Right atrium auricular region (tissue), 2 donors: ENCODE measurements at places on chromosomes 1 and 21.

GRCh38 chr1:116458695-116459094 is 85.7 kb downstream of the ATP1A1 start:
- DNase-seq = no peak

DNA sequence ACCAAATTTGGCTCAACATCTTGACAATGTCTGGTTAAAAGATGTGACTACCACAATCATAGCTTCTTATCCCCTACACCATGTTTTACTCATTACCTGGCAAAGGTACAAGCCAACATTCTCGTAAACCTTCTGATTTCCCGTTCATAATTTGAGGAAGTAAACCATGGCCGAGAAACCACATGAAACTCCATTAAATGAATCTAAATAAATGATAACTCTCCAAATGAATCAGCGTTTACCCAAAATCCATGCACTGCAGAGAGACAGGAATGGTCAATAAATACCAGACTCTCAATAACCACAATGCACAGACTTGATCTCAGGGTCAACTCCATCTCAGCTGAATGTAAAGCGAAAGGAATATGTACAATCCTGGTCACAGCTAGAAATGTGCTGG is 125.2 kb downstream of the TYW3 start:
- no peak for DNase-seq

DNA sequence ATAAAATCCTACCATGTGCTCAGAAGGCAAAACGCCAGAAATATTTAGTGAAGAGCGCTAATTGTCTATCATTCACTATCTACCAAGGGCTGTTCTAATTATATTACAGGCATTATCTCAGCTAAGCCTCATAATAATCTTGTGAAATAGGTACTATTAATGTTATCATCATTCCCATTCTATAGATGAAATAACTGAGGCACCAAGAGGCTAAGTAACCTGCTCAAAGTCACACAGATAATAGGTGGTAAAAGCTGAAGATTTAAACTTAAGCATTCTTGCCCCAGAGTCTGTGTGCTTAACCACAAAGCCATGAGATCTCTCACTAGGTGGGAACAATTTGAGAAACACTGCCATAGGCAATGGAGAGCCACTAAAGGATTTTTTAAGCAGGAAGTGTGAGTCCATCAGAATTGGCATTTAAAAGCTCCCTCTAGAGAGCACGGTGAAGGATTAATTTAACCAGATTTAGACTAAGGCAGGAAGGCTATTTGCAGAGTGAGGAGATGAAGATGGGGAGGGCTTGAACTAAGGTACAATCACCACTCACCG is 1.7 kb upstream of the SMAP2 start:
- no peak for DNase-seq

- DNase-seq = no peak
Observed at GRCh38 chr1:21499283-21499950, 9.8 kb upstream of the ALPL start.

GRCh38 chr1:84001501-84001900 is 2.6 kb upstream of the TTLL7 start:
- no peak for DNase-seq

DNA sequence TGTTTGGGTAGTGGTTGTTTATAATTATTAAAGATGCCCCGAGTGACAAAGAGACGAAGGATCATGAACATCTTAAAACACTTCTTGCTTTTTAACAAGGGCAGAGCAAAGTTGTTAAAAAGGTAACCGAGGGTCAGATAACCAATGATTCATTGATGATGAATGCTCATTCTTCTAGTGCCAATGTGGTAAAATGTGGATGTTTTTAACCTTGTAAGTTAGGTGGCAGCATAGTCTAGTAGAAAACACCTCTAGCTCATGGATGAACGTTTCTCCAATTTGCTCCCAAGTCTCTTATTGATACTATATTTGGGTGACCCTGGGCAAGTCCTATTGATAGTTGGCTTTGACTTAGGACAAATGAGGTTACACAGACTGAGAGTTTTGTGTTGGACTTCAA is 167.9 kb downstream of the KIF26B start:
- DNase-seq = no peak

DNA sequence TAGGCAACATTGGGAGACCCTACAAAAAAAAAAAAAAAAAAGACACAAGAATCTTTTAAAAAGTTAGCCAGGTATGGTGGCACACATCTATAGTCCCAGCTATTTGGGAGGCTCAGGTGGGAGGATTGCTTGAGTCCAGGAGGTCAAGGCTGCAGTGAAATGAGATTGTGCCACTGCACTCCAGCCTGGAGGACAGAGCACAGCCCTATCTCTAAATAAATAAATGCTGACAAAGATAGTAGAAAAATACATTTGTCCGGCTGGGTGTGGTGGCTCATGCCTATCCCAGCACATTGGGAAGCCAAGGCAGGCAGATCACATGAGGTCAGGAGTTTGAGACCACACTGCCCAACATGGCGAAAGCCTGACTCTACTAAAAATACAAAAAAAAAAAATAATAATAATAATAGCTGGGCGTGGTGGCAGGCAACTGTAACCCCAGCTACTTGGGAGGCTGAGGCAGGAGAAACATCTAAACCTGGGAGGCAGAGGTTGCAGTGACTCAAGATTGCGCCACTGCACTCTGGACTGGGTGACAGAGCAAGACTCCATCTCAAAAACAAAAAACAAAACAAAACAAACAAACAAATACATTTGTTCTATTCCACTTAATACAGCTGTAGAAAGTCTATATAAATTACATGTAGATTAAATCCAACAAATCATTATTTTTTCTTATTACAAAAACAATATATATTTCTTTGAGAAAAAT is 48.5 kb downstream of the PHACTR4 start:
- DNase-seq = no peak

DNA sequence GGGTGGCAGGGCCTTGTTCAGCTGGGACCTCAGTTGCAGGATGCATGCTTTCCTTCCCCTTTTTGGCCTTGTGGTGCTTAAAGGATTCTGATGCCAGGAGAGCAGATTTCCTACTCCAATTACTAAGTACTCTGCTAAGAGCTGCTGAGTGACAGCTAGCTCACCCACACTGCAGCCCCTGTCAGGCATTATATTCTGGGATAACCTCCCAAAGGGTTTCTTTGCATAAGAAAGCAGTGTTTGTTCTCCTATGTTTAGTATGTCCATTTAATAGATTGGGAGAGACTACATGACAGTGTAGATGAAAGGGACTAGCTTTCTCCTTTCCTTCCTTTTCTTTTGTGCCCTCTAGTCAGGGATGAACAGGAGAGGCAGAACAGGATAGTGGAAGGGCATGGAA is 100.7 kb downstream of the FAM78B start:
- DNase-seq = no peak

DNA sequence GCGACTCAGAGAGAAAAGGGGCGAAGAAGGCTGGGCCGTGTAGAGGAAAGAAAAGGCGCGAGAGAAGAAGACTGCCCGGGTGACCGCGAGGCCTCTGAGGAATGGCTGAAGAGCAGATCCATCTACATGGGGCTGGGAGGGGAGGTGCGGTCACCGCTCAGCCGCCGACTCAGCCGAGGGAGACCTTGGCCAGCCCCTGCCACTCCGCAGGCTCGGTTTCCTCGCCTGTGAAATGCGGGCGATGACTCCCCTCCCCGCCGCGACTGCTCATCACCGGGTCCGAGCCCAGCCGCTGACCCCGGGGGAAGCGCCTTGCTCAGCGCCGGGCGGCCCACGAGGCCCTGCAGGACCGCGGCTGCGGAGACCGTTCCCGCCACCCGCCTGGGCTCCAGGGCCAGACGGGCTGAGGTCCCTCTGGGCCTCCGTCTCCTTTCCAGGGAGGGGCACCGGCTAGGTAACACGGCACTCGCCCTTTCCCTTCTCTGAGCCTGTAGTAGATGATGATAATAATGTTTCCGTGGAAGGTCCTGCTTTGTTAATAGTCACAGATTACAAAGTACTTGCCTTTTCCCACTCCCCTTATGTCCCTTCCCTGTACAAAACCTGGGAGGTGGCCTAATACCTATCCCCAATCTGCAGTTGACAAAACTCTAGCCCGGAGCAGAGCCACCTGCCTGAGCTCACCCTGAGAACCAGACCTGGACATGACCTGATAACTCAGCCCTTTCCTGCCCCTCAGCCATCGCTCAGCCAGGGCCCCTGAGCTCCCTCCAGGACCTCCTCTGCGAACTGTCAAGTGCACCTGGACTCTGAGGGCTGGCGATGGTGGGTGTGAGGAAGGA is 1.6 kb upstream of the BSND start:
- DNase-seq = no peak

DNA sequence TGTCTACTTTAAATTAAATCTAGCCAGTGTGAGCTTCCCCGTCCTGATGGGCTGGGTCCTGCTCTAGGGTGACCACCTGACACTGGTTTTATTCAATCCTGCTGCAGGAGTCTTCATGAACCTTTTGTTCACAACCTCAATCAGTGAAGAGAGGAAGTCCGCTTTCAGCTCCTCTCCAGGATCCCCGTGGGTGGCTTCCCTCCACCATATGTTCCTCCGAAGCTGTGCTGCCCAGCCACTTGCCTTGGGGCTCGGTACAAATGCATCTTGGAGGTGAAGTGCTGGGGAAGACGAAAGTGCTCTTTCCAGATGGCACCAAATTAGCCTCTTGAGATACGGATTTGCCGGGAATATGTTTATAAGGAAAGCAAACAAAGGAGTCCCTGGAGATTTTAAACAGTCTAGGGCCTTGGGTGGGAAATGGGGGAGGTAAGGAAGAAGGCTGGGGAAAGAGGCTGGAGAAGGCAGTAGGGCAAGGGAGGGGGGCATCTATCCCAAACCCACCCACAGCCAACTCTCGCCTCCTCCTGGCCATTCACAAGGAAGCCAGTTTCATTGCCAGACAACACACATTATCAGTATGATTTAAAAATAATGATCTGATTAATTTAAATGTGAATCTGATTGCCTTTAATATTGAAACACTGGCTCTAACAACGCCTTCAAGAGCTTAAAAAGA is 430.8 kb downstream of the DISC1 start:
- DNase-seq = no peak

DNA sequence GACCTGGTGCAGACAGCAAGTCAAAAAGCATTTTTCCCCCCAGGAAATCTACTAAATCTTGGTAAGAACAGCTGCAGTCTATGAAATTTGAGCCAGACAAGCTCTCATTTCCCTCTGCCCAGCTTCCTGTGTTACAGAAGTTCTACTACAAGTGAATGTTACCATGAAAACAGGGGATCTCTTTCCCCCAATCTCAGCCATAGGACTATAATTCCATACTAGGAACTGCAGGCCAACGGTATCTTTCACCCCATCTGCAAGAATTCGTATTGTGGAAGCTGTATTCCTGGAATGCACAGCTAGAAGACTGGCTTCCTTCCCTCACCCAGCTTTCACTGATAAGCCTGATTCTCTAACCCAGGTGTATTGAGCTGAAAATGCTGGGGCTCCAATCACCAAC is 1655.4 kb downstream of the BRINP3 start:
- DNase-seq = no peak

- no peak for DNase-seq
Observed at GRCh38 chr1:183571678-183572268, 18.5 kb downstream of the NCF2 start.

GRCh38 chr1:3393987-3394920 is 60.2 kb upstream of the ARHGEF16 start:
- no peak for DNase-seq

- DNase-seq = no peak
Observed at GRCh38 chr1:167541003-167541402, 12.6 kb downstream of the CREG1 start.

- DNase-seq = no peak
Observed at GRCh38 chr1:20361805-20362381, 71.2 kb downstream of the VWA5B1 start.

GRCh38 chr1:35717911-35718476 is 690 bp downstream of the C1orf216 start:
- DNase-seq = peak; percentile 74

DNA sequence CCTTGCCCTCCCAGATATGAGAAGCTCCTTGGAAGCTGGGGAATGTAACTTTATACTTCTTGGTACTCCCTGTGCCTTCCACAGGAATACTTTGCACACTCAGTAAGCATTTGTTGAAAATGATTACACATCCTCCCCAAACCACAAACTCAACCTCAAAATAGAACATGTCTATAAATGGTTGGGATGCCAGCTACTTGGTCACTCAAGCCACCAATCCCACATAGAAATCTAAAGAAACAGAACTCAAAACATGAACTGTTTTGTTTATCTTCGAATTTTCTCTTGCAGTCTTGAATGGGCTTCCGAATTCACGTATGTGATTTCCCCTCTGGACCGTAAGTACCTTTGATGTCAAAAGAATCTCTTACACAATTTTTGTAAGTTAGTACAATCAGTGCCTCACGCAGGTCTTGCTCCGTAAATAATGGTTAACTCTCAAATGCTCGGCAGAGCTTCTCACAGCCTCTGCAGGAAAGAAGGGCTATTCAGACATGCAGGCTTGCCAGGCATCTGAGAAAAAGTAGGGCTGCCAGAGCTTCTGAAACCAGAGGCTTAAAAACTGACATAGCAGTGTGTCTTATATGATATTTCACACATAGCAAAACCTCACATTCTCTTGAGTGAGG is 26.9 kb downstream of the SORT1 start:
- no peak for DNase-seq

GRCh38 chr1:244046907-244047611 is 4.0 kb upstream of the ZBTB18 start:
- no peak for DNase-seq
